Left colon (tissue), 2 donors: ENCODE measurements at places on chromosomes 16 and 17. TPM values are rescaled to one million over a fixed set of nuclear protein-coding genes. Genes with fewer than 3 reads are reported as not detected.

DNA sequence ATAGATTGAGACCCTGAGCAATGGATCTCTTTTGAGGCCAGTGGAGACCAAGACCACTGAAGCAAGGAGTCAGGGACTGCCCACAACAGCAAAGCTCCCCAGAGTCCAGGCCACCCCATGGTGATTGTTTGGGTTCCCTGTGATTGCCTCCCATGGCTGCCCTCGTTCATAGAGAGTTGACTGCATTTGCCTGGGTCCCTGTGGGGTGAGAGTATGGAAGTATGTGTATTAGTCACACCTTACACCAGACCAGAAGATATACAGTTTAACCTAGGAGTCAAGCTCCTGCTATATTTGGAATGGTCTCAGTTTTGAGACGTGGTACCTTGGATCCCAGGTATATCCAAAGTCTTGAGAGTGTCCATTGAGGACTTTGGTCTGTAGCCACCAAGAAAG lies 20.2 kb downstream of the HLF start:
- no peak for DNase-seq

DNA sequence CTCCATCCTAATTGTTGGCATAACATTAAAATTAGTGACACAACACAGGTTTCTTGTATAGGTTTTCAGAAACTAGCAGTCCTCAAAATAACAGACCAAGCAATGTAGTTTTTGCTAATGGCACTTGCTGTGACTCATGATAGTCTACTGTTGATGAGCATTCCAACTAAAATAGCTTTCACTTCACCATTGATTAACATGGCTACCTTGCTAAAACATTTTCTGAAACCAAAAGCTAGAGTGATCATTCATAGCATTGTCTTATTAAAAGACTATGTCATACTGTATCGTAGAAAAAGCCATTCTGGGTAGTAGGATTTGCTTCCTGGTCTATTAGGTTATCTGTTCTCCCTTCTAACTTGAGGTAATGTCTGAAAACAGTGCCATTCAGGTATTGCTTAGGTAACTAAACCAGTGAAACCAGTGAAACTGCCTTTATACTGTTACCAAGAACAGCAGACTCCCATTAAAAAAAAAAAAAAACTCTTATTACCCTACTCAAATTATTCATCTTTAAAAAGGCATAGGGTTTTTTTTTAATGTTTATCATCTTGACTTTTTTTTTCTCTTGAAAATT lies 2.5 kb upstream of the CLTC start:
- no peak for DNase-seq

Gene DNAI2
- not detected for total RNA-seq

- peak; percentile 84 for DNase-seq
Measured at GRCh38 chr16:578870-579405, 9.2 kb downstream of the PIGQ start.

DNA sequence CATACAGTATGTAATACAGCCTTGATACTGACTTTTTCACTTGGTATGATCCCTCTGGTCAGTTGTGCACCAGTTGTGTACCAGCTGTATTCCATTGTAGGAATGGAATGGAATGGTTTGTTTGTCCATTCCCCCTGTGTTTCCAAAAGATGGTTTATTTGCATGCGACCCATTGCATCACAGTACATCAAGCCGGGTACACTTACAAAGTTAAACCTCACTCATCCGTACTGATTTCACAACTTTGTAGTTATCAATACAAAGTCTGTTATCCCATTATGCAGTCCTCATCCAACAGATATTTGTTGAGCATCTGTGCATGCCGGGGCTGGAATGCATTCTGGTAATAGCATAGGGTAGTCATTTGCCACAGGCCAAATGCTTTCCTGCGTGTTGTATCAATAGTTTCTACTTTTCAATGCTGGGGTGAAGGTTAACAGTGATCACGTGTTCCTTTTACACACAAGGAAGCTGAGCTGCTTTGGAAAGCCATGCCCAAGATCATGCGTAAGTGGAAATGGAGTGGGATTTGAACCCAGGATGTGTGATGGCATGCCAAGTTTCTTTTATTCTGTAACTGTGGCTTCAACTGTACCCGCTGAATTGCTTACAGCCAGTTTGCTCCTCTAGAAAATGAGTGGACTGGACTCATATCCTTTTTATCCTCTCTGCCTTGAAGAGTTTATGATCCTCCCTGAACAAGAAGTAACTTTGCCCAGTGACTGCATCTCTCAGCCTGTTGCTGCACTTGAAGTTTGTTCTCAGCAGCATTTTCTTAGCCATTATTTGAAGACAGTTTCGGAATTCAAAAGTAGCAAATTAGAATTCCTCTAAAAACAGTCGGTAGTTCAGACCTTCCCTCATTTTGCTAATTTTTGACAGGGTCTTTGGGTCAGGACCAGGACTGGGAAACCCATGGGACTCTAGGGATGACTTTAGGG lies 228.5 kb downstream of the CCDC182 start:
- no peak for DNase-seq

- peak; percentile 65 for DNase-seq
Measured at GRCh38 chr17:59105852-59106462, 723 bp downstream of the TRIM37 start.

Gene NATD1
- total RNA-seq = 3.1 TPM

DNA sequence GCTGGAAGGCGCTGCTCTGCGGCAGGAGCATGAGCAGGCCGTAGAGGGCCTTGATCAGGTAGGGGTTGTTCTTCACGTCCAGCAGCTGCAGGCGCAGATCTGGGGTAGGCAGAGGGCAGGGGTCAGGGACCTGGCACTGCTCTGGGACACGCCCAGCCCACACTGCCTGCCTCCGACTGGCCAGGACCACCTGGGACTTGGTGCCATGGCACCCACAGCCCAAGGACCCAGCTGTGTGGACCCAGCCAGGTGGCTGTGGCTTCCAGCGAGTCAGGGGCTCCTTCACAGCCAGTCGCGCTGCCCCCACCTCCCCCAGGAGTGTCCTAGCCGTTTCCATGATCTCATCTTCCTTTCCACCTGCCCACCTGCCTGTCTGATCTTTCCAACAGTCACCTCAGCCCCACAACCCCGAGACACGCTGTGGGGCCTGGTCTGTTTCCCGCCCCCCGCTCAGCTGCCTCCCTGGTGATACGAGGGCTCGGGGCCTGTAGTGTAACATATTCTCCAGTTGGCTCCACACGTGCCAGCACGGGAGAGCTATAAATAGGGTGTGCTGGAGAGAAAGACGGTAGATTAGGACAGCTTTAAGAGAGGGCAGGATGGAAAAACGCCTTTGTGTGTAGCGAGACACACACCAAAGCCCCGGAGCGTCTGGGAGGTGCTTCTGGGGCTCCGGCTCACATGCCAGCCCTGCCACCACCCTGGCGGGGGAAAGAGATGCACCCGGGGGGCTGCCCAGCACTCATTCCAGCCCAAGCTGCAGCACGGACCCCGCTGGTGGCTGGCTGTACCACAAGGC lies 7.2 kb upstream of the MTSS2 start:
- DNase-seq = no peak

DNA sequence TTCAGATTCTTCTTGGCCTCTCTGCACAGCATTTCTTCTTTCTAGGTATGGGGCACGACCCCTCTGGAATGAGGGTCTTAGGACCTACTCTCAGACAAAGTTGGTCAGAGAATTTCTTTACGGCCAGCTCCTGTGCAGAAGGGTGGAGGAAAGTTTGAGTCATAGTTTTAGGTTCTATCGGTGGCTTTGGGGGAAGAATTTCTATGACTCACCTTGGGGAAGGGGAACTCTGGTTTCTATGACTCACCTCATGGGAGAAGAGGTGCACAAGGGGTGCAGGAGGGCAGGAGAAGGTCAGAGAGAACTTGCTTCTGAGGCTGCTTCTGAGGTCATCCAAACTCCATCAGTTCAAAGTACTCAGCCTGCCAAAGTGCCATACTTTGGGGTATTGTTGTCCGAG lies 2.5 kb upstream of the ABCC12 start:
- no peak for DNase-seq

DNA sequence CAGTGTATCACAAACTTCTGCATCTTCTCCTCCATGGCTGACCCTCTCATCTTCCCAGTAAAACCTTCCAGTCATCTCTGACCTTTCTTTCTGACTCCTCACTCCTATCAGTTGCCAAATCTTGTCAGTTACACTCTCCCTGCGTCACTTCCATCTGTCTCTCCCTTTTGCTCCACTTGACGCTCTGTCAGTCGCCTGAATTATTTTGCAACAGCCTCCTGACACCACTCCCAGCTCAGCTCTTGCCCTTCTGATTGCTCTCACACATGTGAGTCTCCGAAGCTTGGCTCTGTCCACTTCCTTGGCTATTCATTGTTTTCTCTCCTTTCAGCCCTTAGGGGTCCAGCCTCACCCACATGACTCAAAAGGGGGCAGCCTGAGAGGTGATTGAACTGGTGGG lies 27.7 kb downstream of the DHRS7C start:
- no peak for DNase-seq

- DNase-seq = no peak
Measured at GRCh38 chr17:22374741-22375140, 682.4 kb downstream of the KCNJ18 start.

DNA sequence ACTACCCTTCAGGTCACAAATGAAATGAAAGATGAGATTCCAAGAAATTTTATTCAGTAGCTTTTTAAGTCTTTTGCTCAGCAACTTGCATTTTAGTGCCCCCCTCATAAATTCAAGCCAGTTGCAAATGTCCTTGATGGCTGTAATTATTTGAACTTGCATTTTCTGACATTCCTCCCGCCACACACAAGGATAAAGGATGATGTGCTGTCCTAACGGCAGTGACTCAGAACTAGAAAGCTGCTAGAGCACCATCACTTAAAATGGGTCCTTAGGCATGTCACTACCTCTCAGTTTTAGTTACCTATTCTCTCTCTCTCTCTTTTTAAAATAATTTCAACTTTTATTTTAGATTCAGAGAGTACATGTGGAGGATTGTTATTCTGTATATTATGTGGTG lies 306.7 kb downstream of the CNTNAP4 start:
- DNase-seq = no peak

GRCh38 chr16:48022496-48022895 lies 133.3 kb downstream of the ABCC12 start:
- DNase-seq = no peak

Gene SEC14L5
- 1.8 TPM for total RNA-seq

DNA sequence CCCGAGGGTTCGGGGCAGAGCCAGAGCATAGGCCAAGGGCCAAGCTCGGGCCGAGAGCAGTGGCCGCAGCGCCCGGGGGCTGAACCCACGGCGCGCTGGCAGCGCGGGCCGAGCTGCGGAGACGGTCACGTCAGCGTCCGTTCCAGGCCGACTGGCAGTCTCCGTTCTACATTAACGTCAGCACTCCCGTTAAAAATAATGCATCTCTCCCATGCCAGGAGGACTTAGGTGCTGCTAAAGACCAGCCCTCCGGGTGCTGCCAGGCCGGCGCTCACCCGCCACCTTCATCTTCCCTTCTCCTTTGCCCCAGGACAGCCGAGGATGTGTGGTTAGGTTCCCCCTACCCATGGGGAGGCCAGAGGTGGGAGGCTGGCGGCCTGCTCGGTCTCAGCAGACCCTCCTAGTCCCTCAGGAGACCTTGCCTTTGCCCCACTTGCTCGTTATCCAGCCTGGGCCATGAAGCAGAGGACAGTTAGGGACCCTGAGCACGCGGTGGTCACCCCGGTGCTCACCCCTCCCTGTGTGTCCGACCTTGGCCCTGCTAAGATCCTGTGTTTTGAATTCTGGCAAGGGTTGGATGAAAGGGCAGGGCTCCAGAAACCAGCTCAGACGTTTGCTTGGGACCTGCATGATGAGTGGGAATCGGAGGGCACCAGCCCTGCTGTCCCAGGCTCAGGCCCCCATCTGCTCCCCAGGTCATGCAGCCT lies 572 bp downstream of the MPG start:
- no peak for DNase-seq

DNA sequence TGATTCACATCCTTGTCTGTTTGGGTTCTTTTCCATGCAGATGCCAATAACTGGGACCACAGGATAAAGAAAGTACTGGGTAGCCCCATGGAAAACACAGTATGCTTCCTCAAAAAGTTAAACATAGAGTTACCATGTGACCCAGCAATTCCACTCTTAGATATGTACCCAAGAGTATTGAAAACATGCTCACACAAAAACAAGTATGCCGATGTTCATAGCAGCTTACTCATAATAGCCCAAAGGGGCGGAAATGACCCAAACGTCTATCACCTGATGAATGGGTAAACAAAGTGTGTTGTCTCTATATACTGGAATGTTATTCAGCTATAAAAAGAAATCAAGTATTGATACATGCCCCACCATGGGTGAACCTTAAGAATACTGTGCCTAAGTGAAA lies 55.4 kb downstream of the CYB5B start:
- no peak for DNase-seq

GRCh38 chr16:57929250-57929649 lies 41.7 kb downstream of the CNGB1 start:
- no peak for DNase-seq

Gene PIGW
- total RNA-seq = 9.3 TPM

DNA sequence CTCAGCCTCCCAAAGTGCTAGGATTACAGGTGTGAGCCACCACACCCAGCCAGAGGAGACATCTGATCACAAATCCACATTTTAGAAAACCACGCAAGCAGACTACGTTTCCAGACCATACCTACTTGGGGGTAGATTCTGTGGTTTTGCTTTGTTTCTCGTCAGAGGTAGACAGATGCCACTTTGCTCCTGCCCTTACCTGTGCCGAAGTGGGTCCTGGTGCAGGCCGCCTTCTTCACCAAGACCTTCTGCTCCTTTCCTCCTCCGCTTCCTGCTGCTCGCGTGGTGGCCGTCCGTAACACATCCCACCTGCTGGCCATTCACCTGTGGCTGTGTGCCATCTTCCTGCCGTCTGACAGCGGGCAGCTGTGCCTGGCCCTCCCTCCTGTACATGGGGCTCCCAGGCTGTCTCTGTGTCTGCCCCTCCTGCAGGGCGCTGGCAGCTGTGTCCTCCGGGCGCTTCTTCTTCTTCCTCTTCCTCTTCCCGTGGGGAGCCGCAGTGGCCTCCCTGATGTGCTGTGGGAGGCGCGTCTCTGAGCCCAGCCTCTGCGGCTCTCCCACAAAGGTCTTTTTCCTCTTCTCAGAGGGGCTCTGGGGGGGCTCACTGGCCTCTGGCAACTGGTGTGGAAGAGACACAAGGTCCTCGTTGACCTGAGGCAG lies 21.2 kb upstream of the CYTH1 start:
- DNase-seq = no peak

DNA sequence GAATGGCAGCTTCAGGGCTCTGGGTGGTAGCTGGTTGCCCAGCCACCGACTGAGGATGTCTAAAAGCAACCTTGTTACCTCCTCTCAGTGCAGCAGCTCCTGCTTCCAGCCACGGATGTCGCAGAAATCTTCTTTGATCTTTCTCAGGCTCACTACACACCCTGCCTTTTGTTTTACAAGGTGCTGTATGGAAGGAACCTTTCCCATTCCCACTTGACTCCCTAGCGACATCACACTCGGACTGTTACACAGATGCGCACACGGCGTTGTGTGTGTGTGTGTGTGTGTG lies 135.8 kb upstream of the CPHXL start:
- DNase-seq = no peak

Gene FOXN1
- 0.64 TPM for total RNA-seq

Gene CPHXL2
- not detected for total RNA-seq

GRCh38 chr17:20071824-20072691 lies 62.9 kb downstream of the SPECC1 start:
- DNase-seq = no peak
